ENCODE measurements at places on chromosomes 12 and 14.

- no peak for DNase-seq
These were observed 51.4 kb downstream of the MRPL42 start for GRCh38 chr12:93518725-93519124.

DNA sequence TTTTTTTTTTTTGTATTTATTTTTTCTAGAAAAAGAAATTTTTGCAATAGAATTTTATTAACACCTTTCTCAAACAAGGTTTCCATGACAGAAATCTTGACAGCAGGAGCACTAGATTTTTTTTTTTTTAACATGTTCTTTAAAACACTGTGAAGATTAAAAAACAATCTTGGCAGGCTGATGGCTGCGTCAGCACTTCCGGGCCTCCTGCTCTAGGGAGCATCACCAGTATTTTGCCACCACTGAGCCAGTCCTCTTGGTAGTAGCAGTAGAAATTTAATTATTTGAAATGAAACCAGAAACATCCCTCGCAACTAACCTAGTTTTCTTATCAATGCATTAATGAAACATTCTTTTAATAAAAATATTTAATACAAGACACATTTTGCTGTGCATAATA, 99.6 kb downstream of the APAF1 start:
- no peak for DNase-seq

DNA sequence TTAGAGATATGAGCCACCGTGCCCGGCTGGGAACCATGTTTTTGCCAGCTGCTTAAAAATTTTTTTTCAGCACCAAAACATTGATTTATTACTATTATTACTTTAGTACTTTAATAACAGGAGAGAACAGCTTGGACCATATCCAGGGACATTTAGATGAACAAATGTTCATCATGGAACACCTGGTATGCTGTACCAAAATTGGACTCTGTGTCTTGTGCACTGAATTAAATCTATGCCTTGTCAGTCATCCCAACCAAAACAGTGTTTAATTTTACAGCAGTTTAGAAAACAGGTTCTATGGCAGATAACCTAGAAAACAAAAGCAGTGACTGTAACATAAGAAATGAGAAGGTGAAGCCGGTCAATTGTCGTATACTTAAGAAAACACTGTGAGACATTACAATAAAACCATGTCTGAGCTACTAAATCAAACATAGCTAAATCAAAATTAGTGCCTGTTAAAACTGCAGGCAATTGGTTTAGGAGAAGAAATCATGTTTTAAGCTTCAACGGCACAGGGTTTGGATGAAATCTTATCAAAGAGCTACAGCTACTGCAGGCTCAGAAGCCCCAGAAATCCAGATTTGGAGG, 58.2 kb upstream of the PYGL start:
- no peak for DNase-seq

DNA sequence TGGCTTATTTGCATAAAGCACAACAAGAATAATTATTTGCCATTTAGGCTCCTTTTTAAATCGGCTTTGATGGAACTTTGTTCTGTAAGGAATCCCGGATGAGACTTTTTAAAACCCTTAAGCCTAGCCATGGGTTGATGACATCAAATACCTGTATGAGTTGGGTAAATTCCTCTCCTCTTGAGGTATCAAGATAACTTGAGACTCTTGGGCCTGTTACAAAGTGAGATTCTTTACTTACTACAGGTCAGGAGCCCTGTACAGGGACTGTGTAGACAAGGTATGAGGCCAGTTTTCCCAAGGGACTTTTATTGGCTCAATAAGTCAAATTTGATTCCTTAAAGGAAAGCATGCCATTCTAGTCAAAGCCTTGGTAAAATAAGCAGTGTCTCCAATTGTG, 68.8 kb downstream of the HSD17B6 start:
- no peak for DNase-seq

DNA sequence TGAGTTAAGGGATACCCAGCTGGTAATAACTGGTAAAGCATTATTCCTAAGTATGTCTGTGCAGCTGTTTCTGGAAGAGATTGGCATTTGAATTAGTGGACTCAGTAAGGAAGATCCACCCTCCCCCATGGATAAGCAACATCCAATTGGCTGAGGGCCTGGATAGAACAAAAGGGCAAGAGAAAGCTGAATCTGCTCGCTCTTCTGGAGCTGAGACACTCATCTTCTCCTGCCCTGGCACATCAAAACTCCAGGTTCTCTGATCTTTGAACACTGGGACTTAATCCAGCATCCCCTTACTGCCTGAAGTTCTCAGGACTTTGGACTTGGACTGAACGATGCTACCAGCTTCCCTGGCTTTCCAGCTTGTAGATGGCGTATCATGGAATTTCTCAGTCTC, 63.1 kb upstream of the CNOT2 start:
- DNase-seq = no peak

DNA sequence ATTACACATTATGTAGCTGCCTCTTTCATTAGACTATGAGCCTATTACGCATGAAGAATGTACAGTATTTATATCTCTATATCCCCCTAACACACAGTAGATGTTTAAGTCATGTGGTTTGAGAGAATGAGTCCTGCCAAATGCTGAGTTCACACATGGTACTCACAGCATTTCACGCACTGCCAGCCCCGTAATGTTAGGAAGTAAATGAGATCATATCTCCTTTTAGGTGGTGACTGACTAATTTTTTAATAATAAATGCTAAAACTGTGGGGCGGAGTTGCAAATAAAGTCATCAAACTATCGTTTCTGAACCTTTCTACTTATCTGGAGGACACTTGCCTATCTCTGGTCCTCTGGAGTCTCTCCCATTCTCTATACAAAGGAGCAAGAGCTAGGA, 343.8 kb downstream of the ADAMTS20 start:
- no peak for DNase-seq

GRCh38 chr12:112005419-112006395, 7.3 kb downstream of the TMEM116 start:
- no peak for DNase-seq

GRCh38 chr14:52898496-52898895, 52.4 kb downstream of the FERMT2 start:
- no peak for DNase-seq

GRCh38 chr12:77592836-77593235, 237.9 kb upstream of the NAV3 start:
- DNase-seq = no peak

GRCh38 chr12:810671-811415, 58.5 kb downstream of the WNK1 start:
- DNase-seq = no peak

Data from stimulated activated CD4-positive, alpha-beta T cell treated with anti-CD3 and anti-CD28 coated beads, Interleukin-12 subunit alpha, Interleukin-12 subunit beta, amount 100 ng/mL, for 24 hours (primary cell).